Memory B cell (primary cell): ENCODE measurements at places on chromosomes 2 and 18.

DNA sequence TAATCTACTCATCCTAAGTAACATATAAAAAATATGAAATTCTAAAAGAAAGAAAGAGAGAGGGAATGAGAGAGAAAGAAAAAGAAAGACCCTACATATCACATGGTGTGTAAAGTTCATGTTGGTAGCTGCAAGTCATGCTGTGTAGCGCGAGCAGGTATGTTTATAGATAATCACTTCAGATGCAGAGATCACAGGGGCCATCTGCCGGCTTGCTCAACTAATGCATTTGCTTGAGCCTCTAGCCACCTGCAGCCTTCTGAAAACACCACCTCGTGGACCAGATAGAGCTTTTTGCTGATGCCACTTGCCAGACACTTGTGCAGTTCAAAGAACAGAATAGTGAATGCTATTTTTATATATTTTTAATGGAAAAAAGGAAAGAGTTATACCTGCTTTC lies 37.6 kb downstream of the CDH7 start:
- no peak for DNase-seq

DNA sequence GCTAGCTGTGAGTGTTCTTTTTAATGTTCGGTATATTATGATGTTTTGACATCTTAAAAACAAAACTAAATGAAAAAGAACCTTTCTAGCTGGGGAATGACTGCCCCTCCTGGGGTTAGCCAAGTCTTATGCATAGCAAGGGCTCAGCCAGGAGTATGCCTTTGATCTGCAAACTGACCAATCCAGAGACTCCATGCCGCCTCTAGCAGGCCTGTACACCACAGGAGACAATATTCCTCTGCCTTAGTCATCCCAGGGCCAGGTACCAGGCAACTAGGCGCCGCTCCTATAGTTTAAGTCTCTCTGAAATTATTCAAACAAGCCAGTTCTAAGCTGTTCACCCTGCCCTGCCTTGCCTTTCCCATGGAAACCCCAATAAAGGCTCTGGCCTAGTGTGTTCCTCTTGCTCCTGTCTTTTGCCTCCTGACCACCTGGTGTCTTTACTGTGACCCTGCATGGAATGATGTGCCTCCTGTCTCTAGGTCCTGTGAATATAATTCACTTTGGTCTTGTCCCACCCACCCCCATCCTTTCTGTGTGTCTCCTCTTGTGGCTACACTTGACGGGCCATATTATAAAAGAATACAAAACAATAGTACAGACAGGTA lies 52.0 kb upstream of the CHN1 start:
- no peak for DNase-seq

DNA sequence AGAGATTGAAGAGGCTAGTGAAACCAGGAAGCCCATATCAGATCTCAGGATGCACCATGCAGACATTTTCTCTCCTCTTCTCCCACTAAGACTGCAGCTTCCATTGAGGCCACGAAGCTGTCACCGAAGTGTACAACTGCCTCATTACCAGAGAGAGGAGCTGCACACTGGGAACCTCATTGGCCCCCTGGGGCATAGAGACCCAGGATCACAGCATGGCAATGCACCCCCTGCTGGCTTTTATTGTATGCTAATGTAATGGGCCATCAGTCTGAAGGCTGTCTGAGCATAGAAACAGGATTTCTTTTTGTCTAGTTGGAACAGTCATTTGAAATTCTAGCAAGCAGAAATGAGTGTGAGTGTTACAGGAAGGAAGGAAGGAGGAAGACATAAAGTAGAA lies 861.6 kb upstream of the CELF4 start:
- no peak for DNase-seq

- no peak for DNase-seq
Measured at GRCh38 chr18:5582076-5582475, 38.3 kb upstream of the EPB41L3 start.

DNA sequence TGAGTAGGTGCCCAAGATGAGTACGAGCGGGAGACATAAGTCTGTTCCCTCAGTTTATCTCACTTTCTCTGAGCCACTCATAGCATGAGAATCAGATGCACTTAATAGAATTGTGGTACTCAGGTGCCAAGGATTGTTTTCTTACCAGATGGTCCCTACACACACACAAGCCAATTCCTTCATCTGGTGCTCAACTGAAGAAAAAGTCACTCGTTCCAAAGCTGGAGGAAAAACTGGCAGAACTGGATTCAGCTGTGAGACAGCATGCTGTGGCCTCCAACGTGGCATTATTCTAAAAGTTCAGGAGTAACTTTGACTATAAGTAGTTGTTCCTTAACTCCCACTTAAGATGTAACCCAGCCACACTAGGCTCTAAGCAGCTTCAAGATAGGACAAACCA lies 33.4 kb upstream of the ABCA12 start:
- no peak for DNase-seq

GRCh38 chr2:239717319-239717675 lies 307.8 kb downstream of the NDUFA10 start:
- no peak for DNase-seq
